ENCODE measurements at places on chromosomes 3 and 15.

DNA sequence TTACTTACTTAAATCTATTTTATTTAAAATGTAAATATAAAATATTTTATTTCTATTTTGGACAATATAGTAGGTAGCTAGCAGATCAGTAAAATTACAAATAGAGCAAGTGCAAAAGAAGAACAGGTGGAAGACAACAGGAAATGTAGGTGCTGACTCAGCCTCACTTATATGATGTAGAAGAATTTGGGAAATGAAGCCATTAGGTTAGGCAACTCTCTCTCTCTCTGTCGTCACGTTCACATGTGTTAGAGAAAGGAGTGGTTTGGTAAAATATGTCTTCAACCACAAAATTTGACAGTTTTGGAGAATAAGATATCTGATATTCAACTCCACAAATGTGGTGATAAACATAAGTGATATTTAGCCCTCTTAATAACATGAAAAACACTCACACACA lies 532.5 kb upstream of the KCNMB2 start:
- H3K4me3 ChIP-seq, result no peak overlapping the region
- no peak overlapping the region for H3K27ac ChIP-seq
- H3K4me1 ChIP-seq, result peaks cover 9% of the 10 kb centered on the region
- no peaks in the 10 kb centered on the region for H3K36me3 ChIP-seq

GRCh38 chr3:32334675-32335074 lies 57.0 kb upstream of the CMTM7 start:
- H3K27ac ChIP-seq, result no peak overlapping the region
- no peak overlapping the region for H3K4me3 ChIP-seq
- no peaks in the 10 kb centered on the region for H3K4me1 ChIP-seq
- no peaks in the 10 kb centered on the region for H3K36me3 ChIP-seq
- DNase-seq, result no peak
- H3K27me3 ChIP-seq, result no peaks in the 10 kb centered on the region

DNA sequence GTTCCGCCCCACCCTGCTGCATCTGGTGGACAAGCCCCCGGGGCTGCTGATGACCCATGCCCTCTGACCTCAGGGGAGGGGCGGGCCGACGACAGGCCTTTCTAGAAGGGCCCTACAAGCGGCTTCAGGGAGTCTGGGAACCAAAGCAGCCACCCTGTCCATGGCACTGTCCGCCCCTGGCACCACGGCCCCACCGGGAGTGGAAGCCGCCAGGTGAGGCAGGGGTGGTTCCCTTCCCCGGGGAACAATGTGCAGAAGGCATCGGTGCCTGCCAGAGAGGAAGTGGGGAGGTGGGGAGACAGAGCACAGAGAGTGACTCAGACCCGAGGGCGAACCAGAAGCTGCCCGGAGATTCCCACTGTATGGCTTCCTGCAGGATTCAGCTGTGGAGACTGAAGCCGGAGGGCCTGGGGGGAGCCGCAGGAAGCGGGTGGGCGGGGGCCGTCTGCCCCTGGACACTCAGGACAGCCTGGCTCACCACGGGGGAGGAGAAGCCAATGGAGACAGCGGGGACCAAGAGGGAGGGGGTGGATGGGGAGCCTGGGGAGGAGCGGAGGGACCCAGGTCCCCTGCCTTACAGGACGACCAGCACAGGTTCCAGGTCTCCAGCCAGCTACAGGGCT lies 134.0 kb downstream of the TPRA1 start:
- H3K4me1 ChIP-seq, result peaks cover 21% of the 10 kb centered on the region
- H3K36me3 ChIP-seq, result no peaks in the 10 kb centered on the region
- H3K4me3 ChIP-seq, result peak overlapping the region; percentile 54
- H3K27ac ChIP-seq, result no peak overlapping the region
- peaks cover 88% of the 10 kb centered on the region for H3K27me3 ChIP-seq

DNA sequence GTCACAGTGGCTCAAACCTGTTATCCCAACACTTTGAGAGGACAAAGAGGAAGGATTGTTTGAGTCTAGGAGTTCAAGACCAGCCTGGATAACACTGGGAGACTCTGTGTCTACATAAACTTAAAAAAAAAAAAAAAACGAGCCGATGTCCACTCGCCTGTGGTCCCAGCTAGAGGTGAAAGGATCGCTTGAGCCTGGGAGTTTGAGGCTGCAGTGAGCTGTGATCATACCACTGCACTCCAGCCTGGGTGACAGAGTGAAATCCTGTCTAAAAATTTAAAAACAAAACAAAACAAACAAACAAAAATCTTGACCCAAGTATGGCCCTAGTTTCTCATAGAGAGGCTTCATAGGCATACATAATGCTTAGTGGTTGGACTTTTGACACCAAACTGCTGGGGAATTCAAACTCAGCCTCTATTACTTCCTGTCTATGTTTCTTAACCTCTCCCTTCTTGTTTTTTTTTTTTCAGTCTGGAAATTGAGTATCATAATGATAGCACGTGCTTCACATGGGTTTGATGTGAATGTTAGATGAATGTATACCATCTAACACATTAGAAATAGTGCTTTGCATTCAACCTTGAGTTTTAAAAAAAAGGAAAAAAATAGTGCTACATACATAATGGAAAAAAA lies 46.4 kb upstream of the CAPN7 start:
- peaks cover 38% of the 10 kb centered on the region for H3K27me3 ChIP-seq
- no peak overlapping the region for H3K27ac ChIP-seq
- no peak overlapping the region for H3K4me3 ChIP-seq
- H3K4me1 ChIP-seq, result no peaks in the 10 kb centered on the region
- DNase-seq, result no peak

DNA sequence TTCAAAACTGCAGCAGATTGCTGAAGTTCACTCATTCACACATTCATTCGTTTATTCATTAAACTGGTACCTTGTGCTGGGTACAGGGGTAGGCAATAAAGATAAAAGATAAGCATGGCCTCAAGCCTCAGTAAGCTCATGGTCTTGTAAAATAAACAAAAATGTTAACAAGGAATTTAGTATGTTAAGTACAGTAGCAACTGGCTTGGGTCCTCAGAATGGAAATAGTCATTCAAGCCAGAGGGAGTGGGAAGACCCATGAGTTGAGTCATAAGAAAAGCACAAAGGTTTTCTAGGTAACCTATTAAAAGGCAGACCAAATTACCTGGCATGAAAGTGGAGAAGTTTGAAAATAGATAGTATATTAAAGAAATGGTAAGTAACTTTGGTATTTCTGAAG lies 163.3 kb downstream of the CDIN1 start:
- no peaks in the 10 kb centered on the region for H3K27me3 ChIP-seq
- H3K27ac ChIP-seq, result no peak overlapping the region
- H3K4me1 ChIP-seq, result peaks cover 20% of the 10 kb centered on the region

DNA sequence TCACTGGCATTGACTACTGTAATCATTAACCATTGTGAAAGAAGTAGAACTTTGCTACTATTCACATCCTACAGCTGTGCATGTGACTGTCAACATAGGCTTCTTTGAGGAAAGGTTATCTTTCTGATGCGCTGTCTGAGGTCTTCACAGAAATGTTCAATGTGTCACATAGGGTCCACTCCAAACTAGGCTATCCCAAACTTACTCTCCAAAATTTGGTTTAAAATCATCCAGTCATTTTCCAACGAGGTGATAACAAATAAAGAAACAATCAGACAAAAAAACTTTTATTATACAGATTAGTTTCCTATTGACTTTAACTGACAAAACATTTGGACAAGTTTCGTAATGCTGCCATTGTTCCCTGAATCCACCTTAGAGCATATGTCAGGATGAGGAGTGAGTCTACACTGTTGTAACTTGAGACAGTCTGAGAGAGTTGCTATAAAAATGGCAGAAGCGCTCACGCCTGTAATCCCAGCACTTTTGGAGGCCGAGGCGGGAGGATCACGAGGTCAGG lies 511.6 kb downstream of the PLOD2 start:
- no peak overlapping the region for H3K4me3 ChIP-seq
- H3K27me3 ChIP-seq, result no peaks in the 10 kb centered on the region
- H3K27ac ChIP-seq, result no peak overlapping the region
- DNase-seq, result no peak
- H3K4me1 ChIP-seq, result no peaks in the 10 kb centered on the region
- no peaks in the 10 kb centered on the region for H3K36me3 ChIP-seq

DNA sequence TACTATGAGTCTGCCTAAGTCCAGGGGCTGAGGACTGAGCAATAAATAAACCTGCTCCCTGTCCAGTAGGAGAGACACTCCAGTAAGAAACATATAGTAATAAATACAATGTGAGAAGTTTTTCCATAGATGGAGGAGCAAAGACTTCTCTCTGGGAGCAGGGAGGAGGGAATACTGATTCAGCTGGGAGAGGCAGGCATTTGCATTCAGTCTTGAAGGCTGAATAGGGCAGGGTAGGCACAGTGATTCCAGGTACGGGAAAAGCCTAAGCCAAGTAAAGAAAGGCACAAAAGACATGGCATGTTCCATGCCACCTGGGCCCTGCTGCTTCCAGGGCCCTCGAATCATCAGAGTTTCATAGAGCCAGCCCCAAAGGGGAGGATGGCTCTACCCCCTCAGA lies 59.6 kb upstream of the GLCE start:
- no peak overlapping the region for H3K4me3 ChIP-seq
- DNase-seq, result no peak
- no peaks in the 10 kb centered on the region for H3K4me1 ChIP-seq
- no peaks in the 10 kb centered on the region for H3K36me3 ChIP-seq
- no peak overlapping the region for H3K27ac ChIP-seq

DNA sequence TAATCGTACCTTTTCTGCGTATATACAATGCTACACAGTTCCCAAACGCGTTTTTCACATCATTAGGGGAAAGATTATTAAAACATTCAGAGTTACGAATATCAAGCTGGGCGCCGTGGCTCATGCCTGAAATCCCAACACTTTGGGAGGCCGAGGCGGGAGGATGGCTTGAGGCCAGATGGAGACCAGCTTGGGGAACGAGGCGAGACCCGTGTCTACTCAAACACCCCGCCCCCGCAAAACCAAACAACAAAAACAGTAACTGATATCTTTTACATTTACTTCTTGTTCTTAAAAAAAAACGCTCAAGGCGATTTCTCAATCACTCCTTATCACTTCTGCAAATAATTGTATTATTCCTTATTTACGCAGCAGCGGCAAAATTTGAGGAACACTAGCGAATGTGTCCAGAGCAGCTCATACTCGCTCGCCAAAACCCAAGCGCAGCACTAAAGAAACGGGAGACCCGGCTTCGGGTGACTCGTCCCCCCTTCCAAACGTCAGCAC lies 1.2 kb downstream of the ZBTB11 start:
- peak; percentile 19 for DNase-seq
- H3K4me1 ChIP-seq, result peaks cover 17% of the 10 kb centered on the region

GRCh38 chr15:75109021-75109735 lies 85.8 kb downstream of the PPCDC start:
- no peak overlapping the region for H3K4me3 ChIP-seq
- peaks cover 51% of the 10 kb centered on the region for H3K36me3 ChIP-seq
- peaks cover 65% of the 10 kb centered on the region for H3K4me1 ChIP-seq

DNA sequence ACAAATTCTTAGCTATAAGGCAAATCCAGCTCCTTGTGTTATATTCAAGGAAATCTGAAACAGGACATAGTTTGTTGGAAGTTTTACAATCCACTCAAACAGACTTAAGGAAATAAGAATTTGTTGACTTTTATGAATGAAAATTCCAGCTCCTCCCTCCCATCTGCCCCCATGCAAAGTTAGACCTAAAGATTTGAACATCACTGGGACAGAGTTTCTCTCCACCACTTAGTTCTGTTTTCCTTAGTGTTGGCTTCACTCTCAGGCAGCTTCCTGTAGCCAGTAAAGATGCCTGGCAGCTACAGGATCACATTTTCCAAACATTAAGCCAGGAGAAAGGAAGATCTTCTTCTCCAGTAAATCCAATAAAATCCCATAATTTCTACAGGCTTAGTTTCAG lies 265.0 kb downstream of the TAFA4 start:
- no peaks in the 10 kb centered on the region for H3K27me3 ChIP-seq
- H3K4me3 ChIP-seq, result no peak overlapping the region
- H3K36me3 ChIP-seq, result no peaks in the 10 kb centered on the region
- no peak for DNase-seq
- no peaks in the 10 kb centered on the region for H3K4me1 ChIP-seq

DNA sequence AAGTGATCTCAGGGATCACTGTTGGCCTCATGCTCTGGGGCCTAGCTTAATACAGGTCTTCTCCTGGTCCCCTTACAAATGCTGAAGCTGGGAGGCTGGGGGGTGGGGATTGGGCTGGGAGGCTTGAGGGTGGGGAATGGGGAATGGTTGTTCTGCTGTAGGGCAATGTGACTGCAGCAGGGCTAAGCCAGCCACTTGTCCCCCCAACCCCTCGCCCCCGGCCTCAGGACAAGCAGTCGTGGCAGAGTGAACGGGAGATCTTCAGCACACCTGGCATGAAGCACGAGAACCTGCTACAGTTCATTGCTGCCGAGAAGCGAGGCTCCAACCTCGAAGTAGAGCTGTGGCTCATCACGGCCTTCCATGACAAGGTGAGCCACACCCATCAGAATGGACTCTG lies 17.2 kb upstream of the EXOG start:
- no peaks in the 10 kb centered on the region for H3K27me3 ChIP-seq

DNA sequence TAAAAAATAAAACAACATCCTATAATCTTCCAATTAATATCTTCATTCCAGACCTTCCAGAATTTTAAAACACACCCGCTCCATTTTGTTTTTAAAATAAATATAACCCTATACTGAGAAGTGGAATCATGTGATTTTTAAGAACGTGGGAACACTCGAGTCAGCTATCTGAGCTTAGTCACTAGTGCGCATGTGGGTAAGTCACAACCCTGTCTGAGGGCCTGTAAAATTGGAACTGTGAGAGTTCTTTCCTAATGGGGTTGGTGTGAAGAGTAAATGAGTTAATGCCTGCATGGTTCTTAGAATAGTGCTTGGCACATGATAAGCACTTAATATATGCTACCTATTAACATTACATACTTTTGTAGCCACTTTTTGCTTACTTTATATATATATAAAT lies 19.9 kb upstream of the POLR2M start:
- H3K36me3 ChIP-seq, result no peaks in the 10 kb centered on the region
- no peak for DNase-seq
- no peaks in the 10 kb centered on the region for H3K27me3 ChIP-seq
- no peaks in the 10 kb centered on the region for H3K4me1 ChIP-seq
- no peak overlapping the region for H3K4me3 ChIP-seq

DNA sequence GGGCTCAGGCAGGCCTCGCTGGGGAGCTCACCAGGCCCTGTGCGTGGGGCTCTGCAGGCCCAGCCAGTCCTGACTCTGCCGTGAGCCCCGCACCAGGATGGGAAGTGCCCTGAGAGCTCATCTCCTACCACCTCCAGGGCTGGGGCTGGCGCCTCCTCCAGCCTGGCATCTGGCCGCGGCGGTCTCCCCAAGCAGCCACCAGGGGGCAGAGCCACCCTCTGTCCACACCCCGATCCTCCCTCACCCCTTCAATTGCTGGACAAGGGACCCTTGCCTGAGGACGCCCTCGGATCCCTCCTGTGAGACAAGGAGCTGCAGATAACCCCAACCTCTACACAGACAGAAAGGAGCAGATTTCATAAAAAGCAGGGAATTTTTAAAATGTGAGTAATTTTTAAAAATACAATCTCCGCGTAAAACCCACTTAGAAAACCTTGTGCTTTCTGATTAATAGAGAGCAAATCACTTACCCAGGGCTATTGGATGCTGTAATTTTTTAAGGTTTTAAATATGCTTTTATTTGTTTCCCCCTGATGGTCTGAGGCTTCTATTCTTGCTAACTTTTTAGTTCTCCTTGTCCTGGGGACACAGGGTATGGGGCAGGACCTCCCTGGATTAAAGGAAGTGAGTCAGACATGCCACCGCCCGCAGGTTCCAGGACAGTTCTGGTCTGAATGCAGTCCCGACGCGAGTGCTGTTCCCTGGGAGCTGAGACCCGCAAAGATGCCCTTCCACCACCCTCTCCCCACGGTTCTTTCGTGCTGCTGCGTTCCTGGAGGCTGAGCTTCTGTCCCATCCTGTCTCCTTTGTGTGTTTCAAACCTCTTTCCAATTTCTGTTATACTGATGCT lies 52.3 kb upstream of the CHRNA7 start:
- H3K4me1 ChIP-seq, result no peaks in the 10 kb centered on the region
- no peak overlapping the region for H3K27ac ChIP-seq
- H3K36me3 ChIP-seq, result no peaks in the 10 kb centered on the region

- H3K4me3 ChIP-seq, result no peak overlapping the region
- no peaks in the 10 kb centered on the region for H3K4me1 ChIP-seq
- no peak overlapping the region for H3K27ac ChIP-seq
These were observed 103.5 kb downstream of the CBLB start for GRCh38 chr3:105765308-105765639.

Data from Calu3 (cell line).